CD4-positive, alpha-beta T cell treated with Interleukin-10 for 1 hour (primary cell): ENCODE measurements at places on chromosomes 7 and 10.

DNA sequence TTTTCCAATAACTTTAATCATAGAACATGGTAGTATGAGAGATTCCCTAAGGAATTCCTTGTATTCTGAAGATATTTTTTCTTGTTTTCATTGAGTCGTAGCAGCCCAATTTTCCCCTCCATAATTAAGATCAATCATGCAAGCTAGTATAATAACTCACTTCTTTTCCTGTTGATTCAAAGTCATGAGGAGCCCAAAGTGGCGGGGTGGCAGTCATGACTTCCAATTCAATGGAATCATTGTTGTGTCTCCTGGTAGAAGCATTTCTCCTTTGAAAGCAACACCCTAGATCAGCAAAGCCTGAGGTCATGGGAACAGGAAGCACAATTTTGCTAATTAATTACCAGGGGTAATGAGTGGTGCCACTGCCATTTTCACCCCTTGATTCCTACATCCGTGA, 77.6 kb upstream of the MAGI2 start:
- no peak for DNase-seq

DNA sequence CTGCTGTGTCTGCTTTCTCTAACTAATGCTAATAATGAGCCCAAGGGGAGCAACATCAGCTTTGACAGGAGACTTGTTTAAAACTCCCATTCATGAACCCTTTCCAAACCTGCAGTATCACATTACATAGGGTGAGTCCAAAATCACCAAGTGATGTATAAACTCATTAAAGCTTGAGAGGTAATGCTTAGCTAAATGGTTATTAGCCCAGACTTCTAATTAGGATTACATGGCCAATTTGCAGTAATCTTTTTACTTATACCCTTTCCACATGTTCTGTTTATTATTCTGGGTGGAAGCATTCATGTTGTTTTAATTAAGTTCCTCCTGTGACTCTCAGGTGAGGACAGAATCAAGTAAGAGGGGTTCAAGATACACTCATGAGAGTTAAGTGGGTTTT, 17.5 kb downstream of the ZNF138 start:
- no peak for DNase-seq

- DNase-seq, result no peak
Measured at GRCh38 chr10:132157101-132157500, 29.6 kb upstream of the DPYSL4 start.

DNA sequence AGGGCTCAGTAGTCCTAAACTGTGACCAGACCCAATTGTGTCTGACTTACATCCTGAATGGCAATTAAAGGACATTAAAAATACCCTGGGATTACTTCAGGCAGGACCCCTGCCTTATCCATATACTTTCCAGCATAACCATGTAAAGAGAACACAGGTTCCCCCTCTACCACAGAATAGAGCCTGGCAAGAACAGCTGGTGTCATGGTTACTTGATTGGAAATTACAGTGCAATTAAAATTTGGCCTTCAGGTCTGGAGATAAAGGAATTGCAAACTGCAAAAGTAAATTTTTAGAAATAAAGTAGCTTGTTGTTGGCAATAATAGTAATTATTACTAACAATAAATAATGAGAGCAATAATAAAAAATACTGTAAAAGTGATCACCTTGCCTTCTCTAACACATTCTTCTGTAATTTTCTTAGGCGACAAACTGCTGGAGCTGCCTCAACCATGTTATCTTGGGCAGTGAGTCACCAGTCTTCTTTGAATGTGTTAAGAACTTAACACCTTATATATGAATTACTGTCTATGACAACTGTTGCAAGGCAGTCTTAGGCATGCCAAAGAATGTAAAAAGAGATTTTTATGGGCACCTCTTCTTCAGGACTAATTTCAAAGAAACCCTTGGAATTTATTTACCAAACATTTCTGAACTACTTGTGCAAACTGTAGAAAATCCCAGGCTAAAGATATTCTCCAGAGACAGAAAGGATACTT, 53.7 kb downstream of the HIBADH start:
- DNase-seq, result no peak

DNA sequence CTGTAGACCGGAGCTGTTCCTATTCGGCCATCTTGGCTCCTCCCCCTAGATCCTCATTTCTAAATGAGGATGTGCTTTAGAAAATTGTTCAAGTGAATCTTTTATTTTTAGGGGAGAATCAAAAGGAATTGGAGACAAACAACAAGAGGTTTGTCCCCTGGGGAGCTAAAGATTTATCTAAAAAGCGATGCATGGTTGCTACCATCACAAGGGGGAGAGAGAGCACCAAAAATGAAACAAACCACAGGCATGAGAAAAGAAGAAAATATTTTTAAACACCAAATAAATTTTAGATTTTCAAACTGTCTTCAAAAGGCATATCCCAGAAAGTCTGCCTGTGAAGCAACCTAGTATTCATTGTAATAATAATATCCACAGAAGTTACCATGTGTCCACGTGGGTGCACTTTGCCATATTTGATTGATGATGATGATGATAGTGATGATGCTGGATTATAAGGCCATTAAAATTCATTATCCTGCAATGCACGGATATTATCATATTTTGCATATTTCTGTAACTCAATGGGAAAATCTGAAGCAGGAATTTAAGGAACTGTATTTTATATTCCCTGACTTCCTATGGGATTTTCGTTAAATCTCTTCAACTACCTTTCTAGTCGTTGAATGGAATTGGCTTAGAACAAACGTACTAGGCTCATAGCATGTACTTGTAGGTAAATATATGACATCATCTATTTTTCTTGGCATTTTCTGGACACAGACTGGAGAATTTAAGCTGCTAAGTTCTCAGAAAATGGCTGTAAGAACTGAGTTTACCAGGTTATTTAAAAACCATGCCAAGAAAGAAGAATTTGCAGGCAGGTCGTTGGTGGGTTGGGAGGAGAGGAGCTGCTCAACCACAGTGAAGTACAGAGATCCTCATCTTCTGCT, 171.6 kb downstream of the WDR37 start:
- no peak for DNase-seq

GRCh38 chr7:100914208-100914878, 18.7 kb upstream of the ACHE start:
- DNase-seq, result no peak

DNA sequence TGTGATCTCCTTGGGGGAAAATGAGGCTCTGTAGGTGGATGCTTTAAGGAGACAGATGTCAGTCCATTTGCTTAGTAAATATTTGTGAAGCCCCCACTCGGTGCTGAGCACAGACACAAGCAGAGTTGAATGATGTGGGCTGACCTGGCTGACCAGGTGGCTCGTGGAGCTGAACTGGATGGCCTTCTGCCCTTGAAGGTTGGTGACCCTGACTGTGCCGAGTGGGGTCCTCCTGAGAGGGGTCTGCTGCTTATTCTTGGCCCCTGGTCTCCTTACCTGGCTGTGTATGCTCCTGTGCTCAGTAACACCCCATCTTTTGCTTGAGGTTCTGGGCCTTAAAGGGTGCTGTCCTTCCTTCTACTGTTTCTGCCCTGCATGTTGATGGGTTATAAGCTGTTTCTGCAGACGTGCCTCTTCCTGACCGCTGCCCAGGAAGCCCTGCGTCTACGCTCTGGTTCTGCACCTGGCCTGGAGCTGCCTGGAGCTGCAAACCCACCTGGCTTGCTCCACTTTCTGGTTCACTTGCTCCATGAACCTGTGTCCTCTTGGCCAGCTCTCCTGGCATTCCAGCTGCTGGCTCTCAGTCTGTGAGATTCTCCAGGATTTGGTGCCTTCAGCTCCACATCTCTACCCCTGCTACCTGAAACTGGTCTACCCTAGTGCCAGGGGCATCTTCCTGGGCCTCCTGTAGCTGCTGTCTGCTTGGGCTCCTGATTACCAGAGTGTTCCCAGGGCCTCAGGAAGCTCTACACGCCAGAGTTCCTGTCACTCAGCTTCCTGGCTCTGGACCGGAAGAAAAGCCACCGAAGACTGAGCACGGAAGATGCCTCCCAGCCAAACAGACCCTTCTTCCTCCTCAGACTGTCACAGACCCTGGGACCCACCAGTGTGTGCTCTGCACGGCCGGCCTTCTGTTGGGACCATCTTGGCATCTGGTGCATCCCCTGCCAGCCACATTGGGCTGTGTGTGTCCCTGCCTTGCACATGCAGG, 76.5 kb downstream of the ADCY1 start:
- no peak for DNase-seq

DNA sequence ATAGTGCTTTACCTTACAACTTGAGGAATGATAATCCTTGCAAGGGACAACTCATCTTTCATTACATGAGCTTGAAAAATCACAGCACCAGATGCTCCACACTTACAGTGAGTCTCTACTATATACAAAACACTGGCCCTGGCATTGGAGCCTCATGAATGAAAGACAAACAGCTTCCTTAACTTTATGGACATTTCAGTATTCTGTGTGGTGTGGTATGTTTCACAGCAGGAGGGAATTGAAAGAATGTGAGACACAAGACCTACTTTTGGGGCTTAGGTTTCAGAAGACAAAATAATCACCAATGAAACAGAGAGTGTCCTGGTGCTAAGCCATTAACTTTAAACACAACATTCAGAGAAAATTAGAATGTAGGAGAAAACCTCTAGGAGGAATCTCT, 1249.6 kb downstream of the XPNPEP1 start:
- DNase-seq, result no peak

DNA sequence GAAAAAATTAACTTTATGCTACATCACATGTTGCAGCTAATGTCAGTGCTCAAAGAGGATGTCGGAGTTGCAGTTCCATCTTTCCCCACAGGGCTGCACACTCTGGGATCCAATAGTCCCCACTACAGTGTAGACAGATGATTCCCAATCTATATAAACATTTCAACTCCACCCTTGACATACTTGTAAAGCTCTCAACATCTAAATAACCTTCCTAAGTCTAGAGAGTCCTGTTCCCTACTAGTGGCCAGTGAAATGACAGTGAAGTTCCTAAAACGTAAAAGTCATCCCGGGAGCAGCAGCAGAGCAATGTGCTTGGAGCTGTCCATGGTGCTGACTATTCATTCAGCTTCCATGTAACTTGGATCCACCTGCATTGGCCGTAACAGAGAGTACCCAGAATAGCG, 145.1 kb downstream of the GRM8 start:
- DNase-seq, result peak; percentile 26

- no peak for DNase-seq
Measured at GRCh38 chr7:90322837-90323236, 1.7 kb upstream of the FAM237B start.

- DNase-seq, result no peak
Measured at GRCh38 chr7:135317676-135318325, 84.2 kb downstream of the STRA8 start.

DNA sequence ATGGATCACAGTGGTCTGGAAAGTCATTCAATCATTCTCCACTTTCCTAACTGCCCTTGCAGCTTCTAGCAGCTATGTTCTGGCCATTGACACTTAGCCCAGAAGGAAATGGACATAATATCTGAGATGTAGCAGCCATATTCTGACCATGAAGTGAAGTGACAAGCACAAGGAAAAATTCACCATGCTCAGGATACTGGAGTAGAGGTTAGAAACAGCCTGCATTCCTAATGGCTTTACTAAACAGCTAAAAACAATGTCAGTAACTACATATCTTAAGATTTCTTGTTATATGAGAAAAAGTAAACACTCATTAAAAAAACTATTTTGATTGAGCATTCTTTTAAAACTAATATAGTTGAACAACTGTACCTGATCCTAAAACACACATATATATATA, 443.8 kb downstream of the MAGI2 start:
- DNase-seq, result no peak

GRCh38 chr7:2616387-2617324, 15.1 kb upstream of the TTYH3 start:
- no peak for DNase-seq

- no peak for DNase-seq
Measured at GRCh38 chr7:49245062-49245461, 320.7 kb downstream of the CDC14C start.

DNA sequence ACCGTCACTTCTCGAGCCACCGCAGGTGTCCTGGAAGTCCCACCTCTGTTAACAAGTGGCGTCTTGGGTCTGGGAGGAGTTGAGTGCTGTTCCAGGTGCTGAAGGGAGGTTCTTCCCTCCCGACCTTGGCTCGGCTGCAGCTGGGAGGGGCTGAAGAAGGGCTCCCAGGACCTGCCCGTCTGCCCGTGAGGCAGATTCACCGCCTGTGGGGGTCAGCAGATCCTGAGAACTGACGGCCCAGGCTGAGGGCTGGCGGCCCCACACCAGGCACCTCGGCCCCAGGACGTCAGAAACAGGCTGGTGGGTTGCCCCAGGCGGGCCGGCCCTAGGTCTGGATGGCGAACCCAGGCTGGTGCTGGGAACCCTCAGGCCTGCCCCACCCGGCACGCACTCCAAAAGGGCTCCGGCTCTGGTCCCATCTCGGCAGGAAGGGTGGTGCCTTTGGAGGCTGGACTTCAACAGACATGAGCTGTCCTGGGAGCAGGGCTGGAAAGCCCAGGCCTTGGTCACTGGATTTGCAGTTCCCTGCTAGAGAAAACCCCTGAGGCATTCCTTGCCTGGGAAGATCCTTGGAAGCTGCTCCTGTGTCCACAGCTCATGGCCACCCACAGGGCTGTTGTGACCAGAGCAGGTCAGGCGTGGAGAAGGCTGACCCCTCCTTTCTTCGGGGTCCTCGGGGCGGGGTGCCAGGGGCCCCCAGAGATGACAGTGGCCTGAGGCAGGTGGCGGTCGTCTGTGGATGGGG, 42.6 kb upstream of the CFAP46 start:
- DNase-seq, result no peak

DNA sequence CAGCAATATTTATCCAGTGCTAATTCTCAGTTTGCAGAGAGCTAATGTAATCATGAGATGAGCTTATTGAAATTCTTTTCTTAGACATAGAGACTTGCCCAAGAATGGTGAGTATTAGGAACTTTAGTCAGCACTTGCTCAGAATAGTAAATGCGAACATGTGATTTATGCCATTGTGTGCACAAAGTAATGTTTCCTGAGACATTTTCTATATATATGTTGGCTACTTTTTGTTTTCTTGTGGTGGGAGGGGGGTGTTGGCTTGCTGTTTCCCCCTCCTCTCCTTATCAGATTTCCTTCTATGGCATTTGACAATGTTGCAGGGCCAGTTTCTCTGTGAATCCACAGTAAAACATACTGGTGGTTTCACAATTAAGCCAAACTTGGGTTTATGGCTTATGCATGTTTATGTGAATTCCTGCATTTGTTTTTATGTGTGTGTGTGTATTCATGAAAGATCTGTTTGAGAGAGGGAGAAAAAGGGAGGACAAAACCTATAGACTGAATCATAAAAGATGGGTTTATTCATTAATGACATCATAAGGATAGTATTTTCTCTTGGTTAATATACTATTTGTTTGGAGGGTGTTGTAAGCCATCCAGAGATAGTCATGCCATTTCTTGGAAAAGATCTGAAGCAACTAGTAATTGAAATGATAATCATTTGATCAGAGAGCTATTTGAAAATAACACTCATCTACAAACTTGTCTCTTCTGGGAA, 36.3 kb downstream of the ARID5B start:
- peak; percentile 35 for DNase-seq

DNA sequence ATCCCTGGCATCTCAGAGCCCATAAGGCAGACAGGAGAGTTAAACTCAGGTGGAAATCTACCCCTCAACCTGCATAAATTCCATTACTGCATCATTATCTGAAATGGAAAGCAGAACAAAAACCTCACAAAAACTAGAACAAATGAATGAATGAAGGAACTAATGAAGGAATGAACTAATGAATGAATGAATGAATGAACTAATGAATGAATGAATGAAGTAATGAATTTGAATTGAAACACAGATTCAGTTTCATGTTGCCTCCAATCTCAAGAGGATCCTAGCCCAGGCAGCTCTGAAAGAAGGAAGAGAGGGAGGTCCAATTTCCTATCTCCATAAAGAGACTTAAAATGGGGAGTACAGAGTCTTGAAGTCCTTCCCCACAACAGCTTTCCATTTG, 1.9 kb upstream of the UCN3 start:
- DNase-seq, result no peak
